Uterus (tissue), 4 donors: ENCODE measurements at places on chromosomes 13 and 19.

GRCh38 chr19:34332027-34332760 lies 32.8 kb upstream of the GPI start:
- no peak for DNase-seq

DNA sequence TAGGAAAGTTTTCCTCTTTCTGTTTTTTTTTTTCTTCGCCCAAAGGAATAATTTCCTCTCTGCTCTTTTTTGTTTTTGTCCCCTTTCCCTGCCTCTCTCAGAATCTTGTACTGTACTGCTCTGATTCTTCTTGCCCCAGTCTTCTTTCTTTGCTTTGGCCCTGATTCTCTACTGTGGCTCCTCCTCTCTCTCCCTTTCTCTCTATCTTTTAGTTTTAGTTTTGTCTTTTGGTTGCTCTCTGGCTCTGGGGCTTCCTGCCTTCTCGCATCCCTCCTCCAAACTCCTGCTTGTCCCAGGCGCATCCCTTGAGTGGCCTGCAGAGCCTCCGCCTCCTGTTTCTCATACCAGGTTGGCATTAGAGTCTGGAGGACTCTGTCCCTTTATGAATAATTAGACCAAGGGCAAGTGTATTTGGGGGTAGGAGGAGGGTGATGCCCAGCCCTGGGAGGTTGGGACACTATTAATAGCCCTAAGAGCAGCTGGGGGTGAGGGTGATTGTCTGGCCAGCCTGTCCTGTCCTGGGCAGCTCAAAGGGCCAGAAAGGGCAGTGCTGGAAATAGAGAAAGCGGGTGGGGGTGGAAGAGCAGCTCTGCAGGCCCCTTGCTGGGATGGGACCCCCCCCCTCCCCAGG lies 39.1 kb downstream of the LYL1 start:
- DNase-seq, result no peak

DNA sequence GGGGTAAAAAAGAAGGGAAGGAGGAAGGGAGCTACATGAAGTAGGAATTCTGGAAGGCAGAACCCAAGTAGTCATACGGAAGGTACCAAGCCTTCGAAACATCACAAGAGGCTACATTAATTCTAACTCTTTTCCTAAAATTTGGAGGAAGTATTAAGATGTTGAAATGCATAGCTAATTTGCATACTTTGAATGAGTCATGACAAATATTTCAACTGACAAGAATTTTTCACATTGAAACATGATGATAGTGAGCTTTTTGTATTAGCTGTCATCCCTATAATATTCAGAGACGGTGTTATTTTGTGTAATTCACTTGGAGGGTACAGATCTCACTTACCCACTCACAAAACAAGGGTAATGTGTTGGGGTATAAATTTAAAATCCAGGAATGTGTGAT lies 9.1 kb upstream of the ACOD1 start:
- no peak for DNase-seq

DNA sequence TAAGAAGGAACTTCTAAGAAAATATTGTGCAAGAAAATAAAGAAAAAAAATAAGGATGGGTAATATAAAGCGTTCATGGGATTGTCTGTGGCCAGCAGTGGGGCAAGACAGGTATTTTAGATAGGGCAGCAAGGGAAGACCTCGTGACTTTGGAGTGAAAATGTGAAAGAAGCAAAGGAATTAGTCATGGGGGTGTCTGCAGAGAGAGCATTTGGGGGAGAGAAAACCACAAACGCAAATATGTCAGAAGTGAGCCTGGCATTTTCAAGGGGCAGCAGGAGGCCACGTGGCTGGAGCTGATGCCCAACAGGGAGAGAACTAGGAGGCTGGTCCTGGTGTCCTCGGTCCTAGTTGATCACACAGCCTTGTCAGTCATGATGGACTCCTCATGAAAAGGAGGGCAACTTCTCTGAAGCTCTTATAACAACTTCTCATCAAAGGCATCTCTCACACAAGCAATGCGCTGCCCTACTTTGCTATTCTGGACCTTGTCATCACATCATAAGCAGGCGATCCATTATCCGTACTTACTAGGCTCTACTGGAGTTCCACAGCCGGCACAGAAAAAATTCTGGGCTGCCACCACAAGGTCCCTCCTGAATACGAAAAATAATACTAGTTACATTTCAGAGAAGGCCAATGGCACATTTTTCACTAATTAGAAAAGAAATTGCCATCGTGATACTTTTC lies 31.0 kb downstream of the RUBCNL start:
- no peak for DNase-seq

- no peak for DNase-seq
Measured at GRCh38 chr13:93290503-93290902, 63.9 kb downstream of the GPC6 start.

DNA sequence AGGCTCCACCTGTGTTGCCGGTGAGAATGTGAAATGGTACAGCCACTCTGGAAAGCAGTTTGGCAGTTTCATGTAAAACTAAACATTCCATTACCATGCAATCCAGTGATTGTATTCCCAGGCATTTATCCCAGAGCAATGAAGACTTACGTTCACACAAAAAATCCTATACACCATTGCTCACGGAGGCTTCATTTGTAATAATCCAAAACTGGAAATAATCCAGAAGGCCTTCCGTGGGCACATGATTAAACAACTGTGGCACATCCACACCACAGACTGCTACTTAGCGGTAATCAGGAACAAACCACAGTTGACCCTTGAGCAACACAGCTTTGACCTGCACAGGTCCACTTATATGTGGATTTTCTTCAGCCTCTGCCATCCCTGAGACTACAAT lies 339.7 kb downstream of the MTUS2 start:
- DNase-seq, result no peak

- no peak for DNase-seq
Measured at GRCh38 chr13:40508127-40508526, 158.3 kb downstream of the FOXO1 start.

DNA sequence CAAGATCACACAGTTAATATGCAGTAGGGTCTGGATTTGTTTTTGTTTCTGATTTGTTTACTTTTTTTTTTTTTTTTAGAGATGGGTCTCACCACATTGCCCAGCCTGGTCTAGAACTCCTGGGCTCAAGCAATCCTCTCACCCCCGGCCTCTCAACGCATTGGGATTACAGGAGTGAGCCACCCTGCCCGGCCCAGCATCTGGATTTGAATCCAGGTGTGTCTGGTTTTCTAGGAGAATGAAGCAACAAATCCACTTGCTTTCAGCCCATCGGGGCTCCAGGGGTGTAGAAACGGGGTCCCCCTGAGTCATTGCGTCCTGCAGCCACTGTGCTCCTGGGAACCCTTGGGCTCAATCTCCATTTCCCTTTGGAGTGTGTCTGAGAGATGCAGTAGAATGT lies 6.6 kb downstream of the CACNG8 start:
- DNase-seq, result no peak

DNA sequence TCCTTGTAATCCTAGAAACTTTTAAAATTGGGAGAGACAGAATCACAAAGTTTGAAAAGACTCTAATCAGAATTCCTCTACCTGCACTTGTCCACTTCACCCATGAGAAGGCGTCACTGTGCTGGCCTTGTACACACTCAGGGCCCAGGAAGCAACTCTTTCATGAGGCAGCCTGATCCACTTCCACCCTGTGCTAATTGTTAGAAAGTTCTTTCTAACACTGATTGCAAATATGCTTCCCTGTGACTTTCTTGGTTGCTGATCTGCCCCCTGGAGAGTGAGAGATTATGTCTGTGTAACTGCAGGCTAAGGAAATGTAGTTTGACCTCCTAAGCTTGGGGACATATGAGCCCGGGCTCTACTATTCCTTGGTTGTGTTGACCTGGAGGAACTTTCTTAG lies 494.6 kb downstream of the MYO16 start:
- DNase-seq, result no peak

DNA sequence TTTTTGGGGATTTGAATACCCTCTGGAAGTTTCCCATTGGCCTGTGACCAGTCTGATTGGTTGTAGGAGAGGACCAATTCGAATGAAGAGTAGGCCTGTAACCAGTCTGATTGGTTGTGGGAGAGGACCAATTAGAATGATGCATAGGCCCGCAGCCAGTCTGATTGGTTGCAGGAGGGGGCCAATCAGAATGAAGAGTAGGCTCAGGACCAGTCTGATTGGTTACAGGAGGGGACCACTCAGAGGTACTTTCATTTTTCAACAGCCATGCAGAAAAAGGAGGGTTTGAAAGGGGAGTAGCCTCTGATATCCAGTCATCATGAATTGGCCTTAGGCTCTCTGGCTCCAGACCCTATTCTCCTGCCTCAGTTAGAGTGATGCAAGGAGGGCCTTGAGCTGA lies 30.4 kb upstream of the SLC1A5 start:
- DNase-seq, result no peak

DNA sequence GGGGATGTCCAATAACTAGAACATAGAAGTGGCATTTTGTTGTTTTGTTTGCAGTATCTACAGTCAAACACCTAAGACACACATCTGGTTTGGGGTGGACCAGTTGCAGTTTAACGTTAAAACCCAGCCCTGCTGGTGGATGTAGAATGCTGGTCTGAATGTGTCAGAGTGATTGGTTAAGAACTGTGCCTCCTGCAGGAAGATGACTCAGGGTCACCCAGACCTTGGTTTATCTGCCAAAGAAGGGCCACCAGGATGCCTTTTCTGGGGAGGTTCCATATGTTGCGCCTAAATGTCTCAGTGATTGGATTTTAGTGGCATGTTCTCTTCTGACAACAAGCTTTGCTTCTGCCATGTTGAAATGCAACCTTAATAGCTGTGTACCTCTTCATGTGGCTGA lies 23.1 kb downstream of the ZNF536 start:
- DNase-seq, result no peak

DNA sequence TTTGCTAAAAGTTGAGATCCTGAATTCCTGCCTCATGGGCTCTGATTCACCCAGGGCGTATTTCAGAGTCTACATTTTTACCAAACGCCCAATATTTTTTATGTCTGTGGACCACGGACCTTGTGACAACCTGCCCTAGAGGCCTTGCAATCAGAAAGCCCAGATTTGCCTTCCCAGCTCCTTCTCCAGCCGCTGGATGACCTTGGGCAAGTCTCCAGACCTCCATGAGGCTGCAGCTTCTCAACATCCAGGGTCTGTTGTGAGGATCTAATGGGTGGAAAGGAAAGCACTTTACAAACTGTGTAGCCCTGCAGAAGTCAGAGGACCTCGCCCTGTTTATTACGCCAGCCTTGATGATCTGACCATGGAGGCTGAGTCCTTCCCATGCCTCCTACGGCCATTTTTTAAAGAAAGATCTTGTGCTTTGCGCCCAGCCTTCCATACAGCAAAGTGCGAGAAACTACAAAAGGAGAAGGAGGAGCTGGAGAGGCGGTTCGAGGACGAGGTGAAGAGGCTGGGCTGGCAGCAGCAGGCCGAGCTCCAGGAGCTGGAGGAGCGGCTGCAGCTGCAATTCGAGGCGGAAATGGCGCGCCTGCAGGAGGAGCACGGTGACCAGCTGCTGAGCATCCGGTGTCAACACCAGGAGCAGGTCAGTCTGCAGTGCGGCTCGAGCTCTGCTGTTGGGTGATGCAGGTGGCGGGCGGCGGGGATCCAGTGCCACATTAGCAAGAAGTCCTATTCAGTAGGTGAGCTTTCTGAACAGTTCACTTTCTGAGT lies 115.6 kb downstream of the SLC7A1 start:
- no peak for DNase-seq

GRCh38 chr19:33878030-33878544 lies 81.4 kb downstream of the KCTD15 start:
- no peak for DNase-seq

GRCh38 chr13:80037505-80037888 lies 303.4 kb downstream of the SPRY2 start:
- DNase-seq, result no peak

GRCh38 chr13:21075379-21076249 lies 14.2 kb upstream of the LATS2 start:
- DNase-seq, result no peak

DNA sequence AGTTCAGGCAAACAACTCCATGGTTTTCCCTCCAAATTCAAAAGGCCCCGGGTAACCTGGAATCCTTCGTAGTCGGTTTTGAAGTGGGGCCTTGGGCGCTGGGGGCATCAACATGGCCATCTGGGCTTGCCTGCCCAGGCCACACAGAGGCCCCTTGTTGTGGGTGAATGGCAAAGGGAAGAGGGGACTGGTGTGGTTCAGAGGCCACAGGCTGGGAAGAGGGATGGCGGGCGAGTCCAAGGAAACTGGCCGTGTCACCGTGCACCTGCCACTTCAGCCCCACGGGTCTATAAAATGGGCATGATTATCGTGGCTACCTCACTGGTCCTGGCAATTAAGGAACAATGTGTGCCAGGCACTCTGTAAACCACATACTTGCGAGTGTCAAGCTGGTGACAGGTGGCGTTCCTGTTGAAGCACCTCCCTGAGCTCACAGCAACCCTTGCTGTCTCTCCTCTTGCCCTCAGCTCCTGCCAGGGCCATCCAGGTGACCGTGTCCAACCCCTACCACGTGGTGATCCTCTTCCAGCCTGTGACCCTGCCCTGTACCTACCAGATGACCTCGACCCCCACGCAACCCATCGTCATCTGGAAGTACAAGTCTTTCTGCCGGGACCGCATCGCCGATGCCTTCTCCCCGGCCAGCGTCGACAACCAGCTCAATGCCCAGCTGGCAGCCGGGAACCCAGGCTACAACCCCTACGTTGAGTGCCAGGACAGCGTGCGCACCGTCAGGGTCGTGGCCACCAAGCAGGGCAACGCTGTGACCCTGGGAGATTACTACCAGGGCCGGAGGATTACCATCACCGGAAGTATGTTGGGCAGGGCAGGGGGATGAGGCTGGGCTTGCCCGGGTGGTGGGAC lies 1.3 kb downstream of the LSR start:
- DNase-seq, result no peak

DNA sequence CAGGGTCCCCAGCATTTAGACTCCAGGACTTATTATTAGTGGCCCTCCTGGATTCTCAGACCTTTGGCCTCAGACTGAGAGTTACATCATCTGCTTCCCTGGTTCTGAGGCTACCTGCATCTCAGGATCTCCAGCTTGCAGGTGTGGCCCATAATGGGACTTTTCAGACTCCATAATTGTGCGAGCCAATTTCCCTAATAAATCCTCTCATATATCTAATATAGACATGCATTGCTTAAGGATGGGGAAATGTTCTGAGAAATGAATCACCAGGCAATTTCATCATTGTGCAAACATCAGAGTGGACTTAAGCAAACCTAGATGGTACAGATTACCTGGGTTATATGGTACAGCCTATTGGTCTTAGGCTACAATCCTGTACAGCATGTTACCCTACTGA lies 116.5 kb upstream of the FBXL3 start:
- DNase-seq, result no peak

DNA sequence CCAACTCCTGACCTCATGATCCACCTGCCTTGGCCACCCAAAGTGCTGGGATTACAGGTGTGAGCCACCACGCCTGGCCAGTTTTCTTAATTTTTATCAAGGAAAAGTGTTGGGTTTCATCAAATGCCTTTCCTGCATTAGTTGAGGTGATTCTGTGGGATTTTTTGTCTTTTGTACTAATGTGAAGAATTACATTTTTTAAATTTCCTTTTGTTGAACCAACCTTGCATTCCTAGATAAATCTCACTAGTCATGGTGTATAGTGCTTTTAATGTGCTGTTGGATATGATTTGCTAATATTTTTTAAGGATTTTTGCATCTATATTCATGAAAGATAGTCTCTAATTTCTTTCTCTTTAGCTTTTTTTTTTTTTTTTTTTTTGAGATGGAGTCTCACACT lies 2.4 kb upstream of the ZNF560 start:
- DNase-seq, result no peak

GRCh38 chr19:7099597-7099921 lies 30.1 kb downstream of the ZNF557 start:
- no peak for DNase-seq
